ENCODE measurements at places on chromosomes 3 and 15. TPM values are rescaled to one million over a fixed set of nuclear protein-coding genes. Genes with fewer than 3 reads are reported as not detected.

- DNase-seq, result no peak
Measured at GRCh38 chr3:29144361-29144760, 136.5 kb upstream of the RBMS3 start.

- no peak for DNase-seq
Measured at GRCh38 chr3:190053919-190054672, 66.6 kb downstream of the P3H2 start.

- no peak for DNase-seq
Measured at GRCh38 chr3:45528429-45528828, 66.1 kb upstream of the LIMD1 start.

GRCh38 chr3:143612541-143612940, 235.7 kb downstream of the SLC9A9 start:
- DNase-seq, result no peak

GRCh38 chr15:100708916-100709315, 106.5 kb downstream of the ASB7 start:
- DNase-seq, result no peak

DNA sequence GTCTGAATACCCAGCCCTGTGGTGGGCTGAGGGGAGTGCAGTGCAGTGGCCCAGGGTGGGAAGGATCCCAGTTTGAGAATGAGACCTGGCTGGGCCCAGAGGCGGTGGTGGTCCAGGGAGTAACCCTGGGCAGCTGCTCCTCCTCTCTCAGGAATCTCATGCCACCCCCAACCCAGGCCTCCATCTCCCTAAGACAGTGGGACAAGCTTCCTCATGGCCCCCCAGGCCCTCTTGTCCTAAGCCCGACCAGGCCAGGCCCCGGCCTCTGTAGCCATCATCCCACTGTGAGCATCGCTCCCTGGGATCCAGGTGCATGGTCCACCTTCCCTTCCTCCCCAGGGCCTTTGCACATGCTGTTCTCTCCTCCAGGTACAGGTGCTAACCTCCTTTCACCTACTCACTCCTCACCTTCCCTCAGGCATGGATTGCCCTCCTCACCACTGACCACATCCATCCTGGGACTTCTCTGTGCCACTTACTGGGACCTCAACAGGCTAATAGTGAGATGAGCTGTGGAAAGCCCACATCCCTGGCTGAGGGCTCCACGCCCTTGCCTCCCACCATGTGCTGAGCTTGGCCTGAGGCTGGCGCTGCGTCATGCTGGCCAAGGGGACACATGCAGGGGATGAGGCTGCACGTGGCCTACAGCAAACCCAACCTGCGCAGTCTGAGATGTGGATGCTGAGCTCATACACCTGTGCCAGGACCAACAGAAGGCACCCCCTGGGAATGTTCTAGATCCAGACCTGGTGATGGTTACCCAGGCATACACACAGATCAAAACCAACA, 9.9 kb downstream of the CHDH start:
- no peak for DNase-seq

GRCh38 chr15:64843991-64844390, 2.3 kb downstream of the PLEKHO2 start:
- no peak for DNase-seq

The ITIH3 gene
- 0.35 TPM for total RNA-seq

DNA sequence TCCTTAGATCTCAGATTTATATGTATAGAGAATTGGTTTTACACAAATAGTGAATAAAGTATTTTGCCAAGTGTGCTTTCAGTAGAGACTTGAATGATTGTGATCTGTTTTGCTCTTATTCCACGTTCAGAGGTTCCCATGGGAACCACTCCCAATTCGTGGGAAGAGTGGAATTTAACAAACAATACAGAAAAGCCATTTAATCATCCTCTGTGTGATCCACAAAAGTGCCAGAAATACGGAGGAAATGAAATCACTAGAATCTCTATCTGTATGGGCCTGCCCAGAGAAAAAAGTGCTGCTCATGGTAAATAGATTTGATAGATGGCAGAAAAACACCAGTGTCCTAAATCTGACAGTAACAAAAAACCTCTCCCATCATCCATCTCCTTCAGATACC, 56.0 kb downstream of the CNTN4 start:
- DNase-seq, result no peak

The SPESP1 gene
- total RNA-seq, result 7.6 TPM

GRCh38 chr15:73935547-73935946, 9.3 kb downstream of the LOXL1 start:
- peak; percentile 24 for DNase-seq

DNA sequence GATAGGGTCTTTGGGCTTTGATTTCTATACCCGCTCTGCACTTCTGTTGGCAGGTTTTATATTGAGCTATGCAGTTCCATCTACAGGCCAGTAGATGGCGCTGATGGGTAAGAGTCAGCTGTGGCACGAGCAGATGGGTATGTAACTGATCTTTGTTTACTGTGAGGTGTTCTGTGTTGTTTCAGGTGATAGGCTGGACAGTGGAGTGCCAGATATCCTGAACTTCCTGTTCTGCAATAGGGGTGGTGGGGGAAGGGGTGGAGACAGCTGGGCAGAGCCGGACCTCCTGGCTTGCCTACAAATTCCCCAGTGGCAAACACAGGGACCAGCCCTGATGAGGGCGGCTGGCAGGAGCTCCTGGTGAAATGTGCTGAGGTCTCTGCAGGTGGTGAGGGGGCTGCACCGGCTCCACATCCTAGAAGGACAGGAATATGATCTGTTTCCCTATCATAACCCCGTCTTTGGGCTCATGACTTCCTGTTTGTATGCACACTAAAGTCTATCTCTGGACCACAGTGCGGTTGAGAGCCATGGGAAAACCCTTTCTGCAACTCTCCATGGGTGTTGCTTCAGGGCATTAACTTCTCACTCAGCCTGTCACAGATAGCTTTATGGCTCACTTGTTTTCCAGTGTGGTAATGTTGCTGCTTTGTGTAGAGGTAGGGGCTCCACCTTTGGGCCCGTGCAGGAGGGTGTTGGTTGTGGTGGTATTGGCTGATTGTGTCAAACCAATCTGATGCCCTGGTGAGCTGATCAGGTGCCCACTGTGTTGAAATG, 13.4 kb upstream of the FAM98B start:
- DNase-seq, result no peak

The RARRES1 gene
- 9.1 TPM for total RNA-seq

DNA sequence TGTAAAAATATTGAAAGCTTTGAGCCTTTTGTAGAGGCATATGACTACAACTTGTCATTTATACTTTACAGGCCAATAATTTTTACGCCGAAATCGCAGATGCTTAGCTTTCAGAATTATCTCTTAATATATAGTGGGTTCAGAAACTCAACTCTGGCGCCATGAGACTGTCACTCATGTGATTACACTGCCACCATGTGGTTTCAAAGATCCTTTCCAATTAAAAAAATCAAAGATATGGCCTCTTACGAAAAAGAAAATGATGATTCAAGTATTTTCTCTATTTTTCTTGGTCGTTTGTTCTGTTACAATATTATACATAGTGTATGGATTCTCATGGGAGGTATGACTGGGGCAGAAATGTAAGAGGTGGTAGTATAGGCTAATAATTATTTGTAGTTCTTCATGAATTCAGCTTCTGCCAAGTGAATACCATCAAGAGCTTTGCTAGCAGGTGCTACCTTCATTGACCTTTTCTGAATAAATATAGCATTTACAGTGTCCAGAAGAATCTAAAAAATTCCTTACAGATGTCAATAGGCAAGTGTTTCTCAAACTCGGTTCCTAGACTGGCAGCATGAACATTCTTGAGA, 751.7 kb upstream of the GOLIM4 start:
- DNase-seq, result no peak

DNA sequence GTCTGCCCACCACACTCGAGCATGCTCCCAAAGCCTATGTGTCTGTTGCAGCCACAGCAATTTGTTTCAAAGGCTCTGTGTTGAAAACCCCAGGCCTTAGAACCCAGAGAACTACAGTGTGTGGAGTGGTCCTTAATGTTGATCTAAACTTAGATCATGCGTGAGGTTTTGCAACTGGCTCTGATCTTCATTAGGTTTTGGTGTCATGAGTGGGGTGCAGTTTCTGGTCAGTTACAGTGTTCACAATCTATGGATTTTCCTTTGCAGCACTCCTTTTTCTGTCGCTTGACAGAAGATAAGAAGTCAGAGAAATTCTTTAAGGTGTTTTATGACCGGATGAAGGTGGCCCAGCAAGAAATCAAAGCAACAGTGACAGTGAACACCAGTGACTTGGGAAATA, 213.0 kb upstream of the BHLHE40 start:
- DNase-seq, result no peak

The FILIP1L gene
- 39.3 TPM for total RNA-seq

GRCh38 chr3:165192610-165193192, 3.5 kb downstream of the SLITRK3 start:
- no peak for DNase-seq

The UBAP1L gene
- 1.6 TPM for total RNA-seq

The CA12 gene
- total RNA-seq, result 0.27 TPM

- DNase-seq, result no peak
Measured at GRCh38 chr3:115292131-115292530, 145.0 kb upstream of the ZBTB20 start.

The CACNA1D gene
- total RNA-seq, result 0.78 TPM

GRCh38 chr3:42640771-42641370, 12.6 kb upstream of the ZBTB47 start:
- no peak for DNase-seq

GRCh38 chr3:147380387-147380951, 25.9 kb downstream of the ZIC4 start:
- no peak for DNase-seq

The MASP1 gene
- total RNA-seq, result 144 TPM

DNA sequence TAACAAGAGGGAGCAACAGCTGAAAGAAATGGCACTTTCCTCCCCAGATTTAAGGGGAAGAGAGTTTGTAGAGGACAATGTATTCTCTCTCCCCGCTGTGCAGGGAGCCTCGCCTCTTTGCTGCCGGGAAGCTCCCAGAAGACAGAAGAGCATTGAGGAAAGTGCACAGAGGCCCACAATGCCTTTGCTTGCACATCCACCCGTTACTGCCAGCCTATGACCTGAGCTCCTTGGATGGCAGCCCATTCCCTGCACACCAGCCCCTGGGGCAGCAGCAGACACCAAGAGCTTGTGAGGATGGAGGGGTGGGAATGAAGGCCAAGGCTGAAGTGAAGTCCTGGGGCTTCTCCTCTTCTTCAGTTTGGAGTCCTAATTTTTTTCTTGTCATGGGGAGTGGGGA, 67.0 kb downstream of the CLDN11 start:
- DNase-seq, result no peak

- no peak for DNase-seq
Measured at GRCh38 chr3:79187426-79187825, 580.4 kb downstream of the ROBO1 start.

DNA sequence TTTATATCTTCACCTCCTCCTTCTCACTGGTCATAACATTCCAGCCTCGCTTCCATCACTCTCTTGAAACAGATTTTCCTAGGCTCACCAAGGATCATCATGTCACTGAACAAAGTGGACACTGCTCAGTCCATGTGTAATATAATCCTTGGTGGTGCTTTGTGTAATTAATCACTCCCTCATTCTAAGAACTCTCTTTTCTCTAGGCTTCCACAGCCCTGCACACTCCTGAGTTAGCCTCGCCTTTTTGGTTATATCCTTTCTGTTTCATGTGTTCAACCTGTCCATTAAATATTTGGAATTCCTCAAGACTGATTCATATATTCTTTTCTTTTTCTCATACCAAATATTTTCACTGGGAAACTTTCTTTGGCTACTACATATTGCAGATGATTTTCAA, 440.8 kb downstream of the PYDC2 start:
- DNase-seq, result no peak

- DNase-seq, result no peak
Measured at GRCh38 chr3:37628711-37629301, 232.9 kb upstream of the CTDSPL start.

DNA sequence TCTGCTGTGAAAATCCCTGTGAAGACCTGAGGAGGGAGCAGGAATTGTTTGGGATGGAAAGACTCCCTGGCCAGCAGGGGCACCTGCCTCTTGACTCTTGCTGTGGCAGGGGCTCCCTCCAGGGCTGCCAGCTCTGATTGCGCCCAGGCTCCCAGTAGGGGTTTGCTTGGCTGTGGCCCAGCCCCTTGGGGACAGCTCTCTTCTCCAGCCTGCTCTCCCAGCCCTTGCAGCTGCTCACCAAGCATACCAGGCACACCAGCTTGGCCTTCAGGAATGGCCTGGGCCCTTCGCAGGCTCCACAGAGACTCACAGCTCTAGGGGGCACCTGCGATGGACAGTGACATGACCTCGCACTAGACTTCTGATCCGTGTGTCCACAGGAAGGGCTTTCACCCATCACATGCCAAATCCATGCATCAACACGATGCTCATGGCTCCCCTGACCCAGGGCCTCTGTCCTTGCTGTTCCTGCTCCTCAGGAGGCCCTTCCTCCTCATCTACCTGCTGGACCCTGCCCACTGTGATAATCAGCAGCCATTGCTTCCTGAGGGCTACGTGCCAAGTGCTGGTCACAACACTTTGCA, 61.8 kb downstream of the SCN5A start:
- no peak for DNase-seq

DNA sequence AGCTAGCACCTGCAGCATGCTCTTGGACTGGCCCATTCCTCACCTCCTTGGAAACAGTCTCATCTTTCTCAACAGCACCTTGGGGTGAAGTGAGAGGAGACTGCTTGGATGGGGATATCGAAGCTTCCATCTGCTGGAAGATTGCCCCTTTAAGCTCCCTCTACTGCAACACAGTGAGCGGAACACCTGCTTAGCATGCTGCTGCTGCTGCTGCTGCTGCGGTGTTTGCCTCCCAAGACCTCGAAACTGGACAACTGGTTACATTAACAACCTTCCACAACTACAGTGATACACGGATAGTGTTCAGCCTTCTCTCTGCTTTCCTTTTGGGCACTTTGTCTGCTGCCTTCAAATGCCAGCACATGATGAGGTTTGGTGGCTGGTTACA, 253.9 kb upstream of the LYSMD4 start:
- no peak for DNase-seq

DNA sequence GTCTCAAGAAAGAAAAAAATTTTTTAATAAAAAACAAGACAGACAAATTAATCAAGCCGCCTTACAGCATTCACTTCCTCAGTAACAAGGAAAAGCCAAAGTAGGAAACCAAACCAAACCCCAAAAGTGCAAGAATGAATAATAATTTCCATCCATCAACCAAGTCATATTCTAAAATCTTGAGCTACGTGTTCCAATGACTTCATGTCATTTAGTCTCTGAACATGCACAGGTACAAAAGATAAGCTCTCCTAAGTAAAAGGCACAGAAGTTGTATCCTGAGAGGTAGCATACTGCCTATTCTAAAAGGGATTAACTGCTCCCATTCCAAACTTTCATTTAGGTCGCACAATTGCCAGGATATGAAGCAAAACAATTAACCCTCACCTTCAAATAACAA, 29.7 kb downstream of the SLC4A7 start:
- no peak for DNase-seq
